SW480 (cell line): ENCODE measurements at places on chromosomes 2 and 18.

DNA sequence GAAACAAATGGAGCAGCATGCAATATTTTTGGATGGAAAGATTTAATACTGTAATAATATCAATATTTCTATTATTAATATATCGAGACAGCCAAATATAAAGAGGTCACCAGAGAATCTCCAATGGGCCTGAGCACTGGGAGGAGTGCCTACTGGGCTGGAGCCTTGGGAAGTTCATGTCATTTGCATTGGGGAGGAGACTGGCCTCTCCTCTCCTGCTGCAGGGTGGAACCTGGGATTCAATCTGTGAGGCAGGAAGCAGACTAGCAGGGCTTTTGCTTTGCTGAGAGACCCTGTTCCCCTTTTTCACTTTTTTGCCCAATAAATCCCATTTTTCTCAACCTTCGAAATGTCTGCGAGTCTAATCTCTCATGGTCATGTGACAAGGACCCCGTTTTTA is 390.6 kb upstream of the CYRIA start:
- no peak for DNase-seq

DNA sequence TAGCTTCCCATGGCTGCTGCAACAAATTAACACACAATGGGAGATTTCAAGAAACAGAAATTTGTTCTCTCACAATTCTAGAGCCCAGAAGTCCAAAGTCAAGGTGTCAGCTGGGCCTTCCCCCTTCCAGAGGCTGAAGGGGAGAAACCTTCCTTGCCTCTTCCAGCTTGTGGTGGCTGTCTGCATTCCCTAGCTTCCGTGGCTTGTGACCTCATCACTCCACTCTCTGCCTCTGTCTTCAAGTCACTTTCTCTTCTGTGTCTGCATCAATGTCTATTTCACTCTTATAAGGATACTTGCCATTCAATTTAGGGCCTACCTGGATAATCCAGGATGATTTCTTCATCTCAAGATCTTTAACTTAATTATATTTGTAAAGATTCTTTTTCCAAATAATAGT is 16.8 kb upstream of the SRBD1 start:
- no peak for DNase-seq

- DNase-seq, result no peak
Measured at GRCh38 chr2:235003096-235003775, 51.4 kb downstream of the SH3BP4 start.

- no peak for DNase-seq
Measured at GRCh38 chr18:2306606-2307005, 264.7 kb downstream of the METTL4 start.

DNA sequence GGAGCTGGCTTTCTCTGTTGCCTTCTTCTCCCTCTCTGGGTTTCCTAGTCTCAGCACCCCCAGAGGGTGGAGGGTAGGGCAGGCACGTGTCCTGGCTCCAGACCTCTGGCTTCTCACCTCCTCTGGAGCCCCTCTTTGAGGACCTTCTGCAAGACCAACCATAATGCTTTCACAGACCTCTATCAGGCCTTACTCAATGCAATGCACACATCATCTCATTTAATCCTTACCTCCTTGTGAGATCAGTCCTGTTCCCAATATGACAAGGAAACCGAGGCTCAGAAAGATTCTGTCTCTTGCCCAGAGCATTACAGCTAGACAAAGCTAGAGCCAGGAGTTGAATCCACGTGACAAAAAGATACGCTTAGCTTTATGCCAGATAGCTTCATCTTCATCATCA is 8.2 kb downstream of the ATOH8 start:
- DNase-seq, result no peak

GRCh38 chr2:71697106-71698004 is 244.0 kb downstream of the DYSF start:
- no peak for DNase-seq

DNA sequence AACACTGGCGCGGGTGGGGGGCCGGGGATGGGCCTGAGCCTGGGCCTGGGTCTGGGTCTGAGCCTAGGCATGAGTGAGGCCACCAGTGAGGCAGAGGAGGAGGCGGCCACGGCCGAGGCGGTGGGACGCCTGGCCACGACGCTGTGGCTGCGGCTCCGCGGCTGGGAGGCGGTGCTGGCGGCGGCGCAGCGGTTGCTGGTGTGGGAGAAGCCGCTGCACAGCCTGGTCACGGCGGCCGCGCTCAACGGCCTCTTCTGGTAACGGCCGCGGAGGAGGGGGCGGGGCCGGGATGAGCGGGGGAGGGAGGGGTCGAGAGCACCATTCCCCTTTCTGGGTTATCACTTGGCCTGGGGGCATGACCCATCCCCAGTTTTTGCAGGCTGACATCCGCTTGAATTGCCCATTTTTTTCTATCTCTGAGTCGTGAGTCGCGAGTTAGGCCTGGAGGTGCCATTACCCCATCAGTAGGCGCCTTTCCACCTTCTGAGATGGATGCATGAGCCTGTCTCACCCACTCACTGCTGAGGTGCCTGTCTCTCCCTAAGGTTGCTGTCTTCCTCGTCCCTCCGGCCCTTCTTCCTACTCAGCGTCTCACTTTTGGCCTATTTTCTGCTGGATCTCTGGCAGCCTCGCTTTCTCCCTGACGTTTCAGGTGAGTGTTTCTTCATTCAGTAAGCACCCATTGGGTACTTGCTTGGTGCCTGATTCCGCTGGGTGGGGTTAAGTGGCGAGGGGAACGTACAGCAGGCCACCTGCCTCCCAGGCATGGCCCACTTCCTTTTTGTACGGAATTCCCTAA is 501 bp downstream of the RETREG2 start:
- peak; percentile 34 for DNase-seq

DNA sequence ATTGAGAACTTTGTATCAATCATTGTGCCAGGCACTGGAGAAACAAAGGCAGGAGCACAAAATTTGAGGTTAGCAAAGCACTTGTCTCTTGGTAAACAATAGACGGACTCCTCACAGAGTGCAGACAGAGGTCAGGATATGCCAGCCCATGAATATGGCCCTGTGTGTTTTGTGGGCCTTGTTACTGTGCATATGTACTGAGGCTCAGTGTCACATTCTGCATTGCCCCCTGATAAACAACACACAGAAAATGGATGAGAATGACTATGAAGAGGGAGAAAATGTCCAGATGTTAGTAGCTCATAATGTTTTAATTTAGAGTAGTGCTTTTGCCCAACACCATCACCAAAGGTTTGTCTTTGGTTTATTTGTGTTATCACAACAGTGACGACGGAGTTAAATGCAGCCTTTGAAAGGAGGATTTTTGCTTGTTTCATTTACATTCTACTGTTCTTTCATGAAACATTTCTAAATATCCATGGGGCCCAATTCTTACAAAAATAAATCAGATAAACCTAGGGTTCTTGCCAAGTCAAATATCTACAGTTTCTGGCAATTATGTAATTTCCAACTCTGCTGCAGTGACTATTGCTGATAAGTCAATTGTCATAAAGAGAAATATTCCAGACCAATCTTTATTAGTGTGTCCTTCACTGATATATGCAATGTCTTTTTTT is 14.6 kb upstream of the NT5C1B start:
- no peak for DNase-seq
